Activated T-cell treated with anti-CD3 and anti-CD28 coated beads for 48 hours (primary cell): ENCODE measurements at places on chromosomes 7 and 10.

- DNase-seq, result peak; percentile 78
Observed at GRCh38 chr10:119028900-119029612, 458 bp upstream of the NANOS1 start.

GRCh38 chr10:126423732-126424491, 35.6 kb upstream of the ADAM12 start:
- DNase-seq, result no peak

- DNase-seq, result no peak
Observed at GRCh38 chr10:61130366-61130765, 186.4 kb upstream of the RHOBTB1 start.

DNA sequence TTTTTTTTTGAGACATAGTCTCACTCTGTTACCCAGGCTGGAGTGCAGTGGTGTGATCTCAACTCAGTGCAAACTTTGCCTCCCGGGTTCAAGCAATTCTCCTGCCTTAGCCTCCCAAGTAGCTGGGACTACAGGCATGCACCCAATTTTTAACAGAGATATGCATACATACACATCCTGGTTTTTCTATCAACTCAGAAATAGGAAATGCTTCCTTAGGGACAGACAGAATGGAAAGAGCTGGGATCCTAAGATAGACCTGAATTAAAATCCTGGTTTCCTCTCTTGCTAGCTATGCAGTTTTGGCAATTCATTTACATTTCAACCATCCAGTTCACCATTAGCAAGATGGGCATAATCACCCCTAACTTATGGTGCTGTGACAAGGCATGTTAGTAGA, 347.5 kb downstream of the GPAM start:
- no peak for DNase-seq

- no peak for DNase-seq
Observed at GRCh38 chr10:123146013-123146893, 1.7 kb upstream of the HMX2 start.

DNA sequence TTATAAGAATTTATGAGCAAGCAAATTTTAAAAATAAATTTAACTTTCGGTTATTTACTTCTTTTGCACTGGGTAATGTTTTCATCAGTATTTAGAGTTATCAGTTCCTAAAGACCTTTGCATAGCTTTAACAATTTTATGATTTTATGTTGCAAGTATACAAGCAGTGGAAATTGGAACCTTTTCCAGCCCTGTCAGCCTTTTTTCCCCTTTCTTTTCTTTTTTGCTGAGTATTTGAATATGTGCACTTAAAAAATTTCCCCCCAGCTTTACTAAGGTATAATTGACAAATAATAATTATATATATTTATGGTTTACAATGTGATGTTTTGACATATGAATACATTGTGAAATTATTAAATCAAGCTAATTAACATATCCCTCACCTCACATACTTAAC, 62.6 kb downstream of the MKLN1 start:
- DNase-seq, result no peak

DNA sequence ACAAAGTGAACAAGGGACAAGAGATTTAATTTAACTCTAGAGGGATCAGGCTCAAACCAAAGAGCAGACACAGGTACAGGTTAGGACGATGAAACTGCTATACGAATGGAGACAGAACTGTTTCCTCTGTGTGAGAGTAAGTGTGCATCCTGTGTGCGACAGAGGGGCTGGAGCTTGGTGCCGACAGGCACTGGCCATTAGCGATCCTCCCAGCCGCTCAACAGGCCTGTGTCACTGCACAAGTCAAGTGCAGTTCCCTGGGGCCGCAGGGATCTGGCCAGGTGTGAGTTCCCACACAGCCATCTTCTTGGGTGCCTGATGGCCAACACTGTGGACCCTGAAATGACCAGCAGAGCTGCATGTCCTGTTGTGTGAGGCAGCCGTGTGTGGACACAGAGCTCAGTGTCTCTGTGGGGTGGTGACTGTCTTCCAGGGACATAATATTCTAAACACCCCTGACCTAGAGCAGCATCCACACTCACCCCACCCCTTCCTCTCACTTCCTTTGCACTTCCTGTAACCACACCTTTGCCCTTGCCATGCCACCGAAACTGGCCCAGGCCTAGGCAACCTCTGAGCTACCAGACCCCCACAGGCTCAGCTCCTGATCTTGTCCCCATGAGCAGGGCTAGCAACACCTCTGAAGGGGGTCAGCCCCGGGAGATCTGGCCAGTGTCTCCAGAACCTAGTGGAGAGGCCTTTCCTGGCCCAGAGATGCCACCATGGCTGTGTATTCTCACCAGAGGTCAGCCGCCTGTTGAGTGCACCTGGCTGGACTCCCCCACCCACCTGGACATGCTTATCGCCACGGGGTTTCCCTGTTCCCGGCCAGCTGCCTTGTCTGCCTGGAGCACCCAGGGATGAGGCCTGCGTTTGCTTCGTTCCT, 11.7 kb upstream of the TBRG4 start:
- no peak for DNase-seq

GRCh38 chr7:74575083-74575784, 82.3 kb upstream of the GTF2I start:
- DNase-seq, result no peak

GRCh38 chr7:139125657-139126056, 16.1 kb upstream of the ZC3HAV1 start:
- DNase-seq, result no peak

DNA sequence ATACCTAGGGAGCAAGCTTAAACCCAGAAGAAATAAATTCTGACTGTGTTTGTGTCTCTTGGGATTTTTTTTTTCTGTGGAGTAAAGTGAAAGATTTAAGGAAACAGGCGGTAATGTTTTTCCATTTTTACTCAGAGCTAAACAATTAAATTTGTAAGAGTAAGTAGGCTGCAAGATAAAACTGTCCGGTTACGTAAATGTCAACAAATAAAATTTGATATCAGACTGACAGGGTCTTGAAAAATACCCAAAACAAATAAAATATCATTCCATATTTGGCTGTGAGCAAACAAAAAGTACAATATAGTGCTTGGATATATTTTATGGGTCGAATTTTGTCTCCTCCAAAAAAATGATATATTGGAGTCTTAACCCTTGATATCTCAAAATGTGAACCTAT, 217.6 kb downstream of the PCLO start:
- no peak for DNase-seq

DNA sequence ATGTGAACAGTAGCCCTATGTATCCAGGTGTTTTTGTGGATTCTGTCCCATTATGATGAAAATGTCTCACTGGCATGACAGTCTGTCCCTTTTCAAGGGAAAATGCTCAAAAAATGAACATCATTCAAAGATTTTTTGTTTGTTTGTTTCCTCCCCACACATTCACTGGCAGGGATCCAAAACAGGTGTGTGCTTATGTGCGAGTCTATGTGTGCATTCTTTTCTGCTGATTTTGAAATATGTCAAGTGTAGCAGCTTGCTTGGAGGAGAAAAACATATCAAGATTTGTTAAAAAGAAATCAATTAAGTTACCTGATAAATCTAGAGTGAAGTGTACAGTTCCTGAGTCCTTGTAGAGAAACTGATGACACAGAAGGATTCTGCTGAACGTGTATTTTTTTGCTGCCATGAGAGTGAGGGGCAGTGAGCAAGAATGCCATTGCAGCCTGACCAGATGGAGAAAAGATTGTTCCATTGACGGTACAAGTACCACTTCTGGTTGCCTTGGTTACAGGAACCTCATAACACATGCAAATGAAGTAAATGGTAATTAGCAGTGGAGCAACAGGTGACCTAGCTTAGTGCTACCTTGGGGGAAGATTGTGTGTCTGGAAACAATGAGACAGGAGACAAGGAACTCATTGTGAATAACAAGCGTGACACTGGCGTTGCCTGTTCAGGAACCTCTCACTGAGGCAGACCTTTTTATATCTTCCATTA, 277.4 kb upstream of the PHYHIPL start:
- no peak for DNase-seq

DNA sequence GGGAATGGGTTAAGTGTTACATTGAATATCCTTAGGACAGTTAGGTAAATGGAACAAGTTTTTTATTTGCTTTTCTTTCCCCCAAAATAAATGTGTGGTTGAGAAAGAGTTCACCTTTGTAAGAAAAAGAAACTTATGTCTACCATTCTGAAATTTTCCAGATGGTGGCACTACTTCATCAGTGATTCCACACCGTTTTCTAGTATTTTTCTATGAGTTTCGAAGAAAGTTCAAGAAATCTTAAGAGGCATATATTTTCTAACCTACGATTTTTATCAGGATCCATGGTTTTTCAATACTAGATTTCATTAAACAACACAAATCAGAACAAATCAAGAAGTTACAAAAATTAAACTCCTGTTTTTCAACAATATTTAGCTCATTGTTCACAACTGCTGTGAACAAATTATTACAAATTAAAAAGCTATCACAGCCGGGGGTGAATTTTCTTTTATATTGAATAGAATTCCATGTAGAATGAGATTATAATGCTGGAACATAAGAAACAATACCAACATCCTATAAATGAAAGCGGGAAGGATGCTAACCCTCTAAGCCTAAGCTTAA, 163.1 kb upstream of the NPVF start:
- DNase-seq, result no peak

- DNase-seq, result no peak
Observed at GRCh38 chr10:21985541-21985940, 18.0 kb downstream of the DNAJC1 start.

GRCh38 chr7:135184254-135184841, 13.8 kb upstream of the CYREN start:
- no peak for DNase-seq

DNA sequence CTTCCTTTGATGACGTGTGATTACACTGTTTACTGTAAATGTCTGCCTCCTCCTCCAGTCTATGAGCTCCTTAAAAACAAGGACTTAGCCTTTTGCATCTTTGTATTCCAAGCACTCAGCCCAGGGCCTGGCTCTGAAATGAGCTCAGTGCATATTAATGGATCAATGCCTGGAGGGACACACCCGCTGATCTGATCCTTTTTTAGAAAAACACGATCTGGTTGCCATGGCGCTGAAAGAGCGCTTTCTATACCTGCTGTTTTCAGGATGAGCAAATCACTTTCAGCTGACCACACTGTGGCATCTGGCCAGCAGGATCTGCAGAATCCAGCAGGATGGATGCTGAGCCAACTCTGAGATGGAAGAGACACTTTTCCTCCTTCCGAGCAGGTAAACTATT, 37.8 kb upstream of the GARS1 start:
- DNase-seq, result no peak

DNA sequence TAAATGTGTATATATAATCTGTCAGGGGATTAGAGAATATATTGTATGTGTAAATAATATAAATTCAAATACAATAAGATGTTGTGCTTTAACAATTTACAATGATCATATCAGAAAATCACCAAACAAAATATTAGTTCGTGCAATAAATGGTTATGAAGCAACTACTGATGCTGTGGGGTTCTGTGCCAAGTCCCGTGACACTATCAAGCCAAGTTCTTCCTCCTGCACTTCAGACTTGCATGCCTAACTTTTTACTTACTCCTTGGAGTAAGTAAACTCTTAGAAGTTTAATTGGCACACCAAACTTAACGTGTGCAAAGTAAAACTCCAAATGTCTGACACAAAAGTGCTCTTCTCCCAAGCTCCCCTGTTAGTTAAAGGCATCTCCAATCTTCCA, 26.5 kb upstream of the TMEM254 start:
- no peak for DNase-seq

DNA sequence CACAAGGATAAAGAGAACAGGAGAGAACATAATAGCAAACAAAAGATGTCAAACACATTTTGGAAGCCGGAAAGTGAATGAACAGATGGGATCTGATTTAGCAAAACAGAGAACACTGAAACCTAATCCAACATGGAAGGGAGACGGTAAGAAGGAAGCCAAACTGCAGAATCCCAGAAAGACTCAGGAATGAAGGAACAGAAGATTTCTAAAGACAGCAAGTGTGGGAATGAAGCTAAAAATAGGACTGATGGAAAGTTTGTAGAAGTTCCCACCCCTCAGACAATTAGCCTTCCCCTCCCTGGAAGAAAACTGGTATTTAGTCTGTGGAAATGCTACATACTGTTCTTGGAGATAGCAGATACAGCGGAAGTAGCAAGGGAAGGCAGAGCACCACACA, 40.8 kb downstream of the SLC16A12 start:
- no peak for DNase-seq
